ENCODE measurements at places on chromosomes 4 and X.

- no peak for DNase-seq
Observed at GRCh38 chr4:74032064-74032463, 6.4 kb downstream of the CXCL3 start.

- no peak for DNase-seq
Observed at GRCh38 chr4:155615081-155615887, 51.4 kb upstream of the GUCY1A1 start.

DNA sequence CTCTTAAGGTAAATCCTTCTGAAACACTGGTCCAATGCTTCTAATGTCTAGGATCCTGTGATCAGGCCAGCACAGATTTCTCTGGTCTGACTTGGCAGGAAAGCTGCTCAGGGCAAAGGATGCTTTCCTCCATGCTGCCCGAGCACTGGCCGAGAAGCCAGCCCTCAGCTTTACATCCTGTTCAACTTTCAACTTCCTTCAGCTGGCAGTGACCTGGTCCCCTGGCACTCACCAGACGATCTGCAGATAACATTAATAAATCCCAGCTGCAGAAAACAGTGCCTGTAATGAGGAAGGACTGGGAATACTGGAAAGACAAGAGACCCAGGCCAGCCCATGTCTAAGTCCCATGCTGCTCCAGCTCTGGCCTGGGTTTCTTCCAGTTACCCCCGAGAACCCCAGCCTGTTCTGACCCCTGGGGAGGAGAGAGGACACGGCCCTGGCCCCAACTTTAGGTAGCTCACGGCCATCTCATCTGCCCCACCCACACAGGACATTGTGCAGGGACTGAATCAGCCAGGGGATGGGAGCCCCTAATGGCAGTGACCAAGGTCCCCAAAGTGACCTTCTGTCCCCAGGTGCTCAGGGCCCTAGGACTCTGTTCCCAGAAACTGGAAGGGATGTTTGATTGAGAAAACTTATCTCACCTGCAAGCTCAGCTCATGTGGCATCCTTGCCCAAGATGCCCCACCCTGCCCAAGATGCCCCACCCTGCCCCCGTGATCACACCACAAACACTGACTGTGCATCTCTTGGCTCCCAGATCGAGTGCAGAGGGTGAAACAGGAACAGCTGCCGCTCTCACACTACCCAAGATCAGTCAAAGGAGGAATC, 28.0 kb downstream of the JAKMIP1 start:
- no peak for DNase-seq

DNA sequence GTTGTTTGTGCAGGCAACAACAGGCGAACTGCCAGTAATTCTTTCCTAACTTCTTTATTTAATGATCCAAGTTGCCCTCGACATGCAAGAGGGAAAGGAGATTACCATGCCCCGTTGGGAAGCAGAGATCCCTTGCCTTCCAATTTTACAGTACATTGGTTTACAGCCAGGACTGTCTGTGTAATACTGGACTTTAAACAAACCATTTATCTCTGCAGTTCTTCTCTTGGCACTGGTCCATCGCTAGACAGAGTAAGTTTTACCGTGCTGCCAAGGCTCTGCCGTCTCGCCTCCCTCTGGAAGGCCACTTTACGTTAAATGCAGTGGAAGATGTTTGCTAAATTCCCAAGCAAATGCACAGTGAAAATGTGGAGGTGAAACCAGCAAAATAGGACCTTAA, 660.3 kb upstream of the PRKX start:
- DNase-seq = no peak

DNA sequence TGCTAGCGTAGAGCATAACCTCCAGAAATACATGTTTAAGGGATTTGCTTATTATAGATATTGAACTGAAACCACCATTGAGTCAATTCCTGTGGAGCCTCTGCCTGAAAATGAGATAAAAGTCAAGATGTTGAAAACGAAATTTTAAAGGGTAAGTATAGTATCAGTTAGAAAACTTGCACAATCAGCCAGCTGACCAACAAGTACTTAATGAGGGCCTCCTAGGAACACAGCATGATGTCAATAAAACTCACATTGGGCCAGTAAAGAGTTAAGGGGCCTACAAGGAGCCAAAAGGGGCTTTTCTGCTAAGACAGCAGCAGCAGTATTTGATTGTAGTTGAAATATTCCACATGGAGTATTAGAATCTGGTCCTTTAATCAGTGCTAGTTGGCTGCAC, 314.1 kb upstream of the PPARGC1A start:
- no peak for DNase-seq

GRCh38 chrX:10195947-10196346, 39.2 kb downstream of the CLCN4 start:
- DNase-seq = no peak

DNA sequence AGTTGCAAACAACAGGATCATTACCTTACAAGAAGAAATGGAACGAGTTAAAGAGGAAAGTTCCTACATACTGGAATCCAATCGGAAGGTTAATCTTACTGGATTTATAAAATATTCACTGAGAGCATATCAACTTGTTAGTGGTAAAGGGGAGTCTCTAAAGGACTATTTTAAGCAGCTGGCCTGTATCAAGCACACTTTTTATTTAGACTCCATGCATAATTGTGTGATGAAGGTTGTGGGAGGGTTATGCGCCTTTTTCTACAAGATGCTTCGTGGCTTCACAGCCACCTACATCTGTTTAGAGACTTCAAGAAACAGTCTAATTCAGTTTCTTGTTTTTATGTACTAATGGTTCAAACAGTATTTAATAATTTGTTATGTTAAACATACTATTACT, 56.6 kb downstream of the GRSF1 start:
- no peak for DNase-seq

DNA sequence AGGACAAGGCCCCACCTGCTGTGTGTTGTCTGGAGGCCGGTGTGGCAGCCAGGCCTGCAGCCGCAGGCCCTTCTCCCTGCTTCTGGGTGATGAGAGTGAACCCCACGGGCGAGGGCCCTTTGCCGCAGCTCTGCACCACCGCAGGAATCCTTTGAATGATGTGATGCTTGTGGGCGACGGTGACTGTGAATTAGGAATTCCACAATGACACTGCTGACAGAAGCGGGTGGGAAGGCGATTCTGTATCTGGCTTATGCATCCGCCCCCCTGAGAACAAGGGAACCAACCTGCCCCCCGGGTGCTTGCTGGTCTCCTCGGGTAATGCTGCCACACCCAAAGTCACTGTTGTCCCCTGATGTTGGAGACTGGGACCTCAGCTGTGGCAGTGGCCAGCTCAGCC, 19.5 kb upstream of the MAN2B2 start:
- DNase-seq = no peak

DNA sequence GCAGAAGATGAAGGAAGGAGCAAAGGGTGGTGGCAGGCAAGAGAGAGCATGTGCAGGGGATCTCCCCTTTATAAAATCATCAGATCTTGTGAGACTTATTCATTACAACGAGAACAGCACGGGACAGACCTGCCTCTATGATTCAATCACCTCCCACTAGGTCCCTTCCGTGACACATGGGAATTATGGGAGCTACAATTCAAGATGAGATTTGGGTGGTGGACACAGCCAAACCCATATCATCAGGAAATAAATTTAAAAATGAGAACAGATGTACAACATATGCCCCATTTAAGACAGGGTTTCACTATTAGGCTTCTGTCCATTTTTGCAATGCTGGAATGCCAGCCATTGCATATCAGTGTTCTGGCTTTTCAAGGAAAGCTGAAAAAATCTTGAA, 346.7 kb upstream of the SLIT2 start:
- no peak for DNase-seq

- no peak for DNase-seq
Observed at GRCh38 chr4:23921447-23921845, 31.6 kb upstream of the PPARGC1A start.

GRCh38 chr4:2931512-2932301, 31.5 kb downstream of the NOP14 start:
- no peak for DNase-seq

DNA sequence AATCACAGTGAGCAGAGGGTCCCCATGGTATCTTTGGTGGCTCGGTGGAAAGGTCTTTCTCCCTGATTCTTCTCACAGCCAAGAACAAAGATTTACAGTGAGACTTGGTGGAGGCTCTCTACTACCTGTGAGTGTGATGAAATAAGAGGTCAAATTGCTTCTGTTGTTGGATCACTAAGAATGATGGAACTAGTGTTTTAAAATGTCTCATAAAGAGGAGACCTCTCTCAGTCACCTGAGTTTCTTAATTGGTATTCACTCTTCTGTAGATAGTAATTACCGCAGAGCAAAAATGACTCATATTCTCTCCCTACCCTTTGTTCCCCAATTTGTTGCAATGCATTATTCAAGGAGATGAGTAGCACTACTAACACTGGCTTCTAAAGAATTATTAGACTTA, 100.9 kb upstream of the TBC1D9 start:
- no peak for DNase-seq

- no peak for DNase-seq
Observed at GRCh38 chr4:84913176-84913575, 53.3 kb downstream of the WDFY3 start.

DNA sequence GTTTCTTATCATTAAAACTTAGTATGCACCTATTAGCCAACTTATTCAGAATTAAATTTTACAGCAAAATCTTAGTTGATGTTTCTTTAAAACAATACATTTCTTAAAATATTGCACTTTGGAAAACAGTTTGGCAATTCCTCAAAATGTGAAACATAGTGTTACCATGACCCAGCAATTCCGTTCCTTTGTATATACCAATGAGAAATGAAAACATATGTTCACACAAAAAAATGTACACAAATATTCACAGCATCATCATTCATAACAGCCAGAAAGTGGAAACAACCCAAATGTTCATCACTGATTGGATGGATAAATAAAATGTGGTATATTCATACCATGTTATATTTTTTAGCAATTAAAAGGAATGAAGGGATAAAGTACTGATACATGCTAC, 50.2 kb downstream of the WDR44 start:
- DNase-seq = no peak

GRCh38 chrX:110133735-110134370, 130.9 kb downstream of the TMEM164 start:
- no peak for DNase-seq

DNA sequence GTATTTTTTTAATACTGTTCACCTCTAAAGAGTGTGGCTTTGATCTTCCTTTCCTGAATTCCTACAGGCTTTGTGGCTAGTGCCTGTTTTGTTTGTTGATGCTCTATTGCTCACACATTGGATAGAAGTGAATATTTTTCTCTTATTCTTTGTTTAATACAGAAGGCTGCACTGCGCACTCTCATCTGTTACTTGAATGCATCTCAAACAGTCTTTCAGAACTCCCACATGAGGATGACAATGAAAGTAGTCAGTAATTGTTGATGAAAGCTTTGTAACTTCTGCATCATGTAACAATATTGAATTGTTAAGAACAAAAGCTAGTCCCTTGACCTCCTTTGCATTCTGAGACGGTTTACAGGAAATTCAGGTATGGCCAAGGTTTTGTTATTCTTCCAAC, 29.1 kb upstream of the GALNT7 start:
- no peak for DNase-seq

DNA sequence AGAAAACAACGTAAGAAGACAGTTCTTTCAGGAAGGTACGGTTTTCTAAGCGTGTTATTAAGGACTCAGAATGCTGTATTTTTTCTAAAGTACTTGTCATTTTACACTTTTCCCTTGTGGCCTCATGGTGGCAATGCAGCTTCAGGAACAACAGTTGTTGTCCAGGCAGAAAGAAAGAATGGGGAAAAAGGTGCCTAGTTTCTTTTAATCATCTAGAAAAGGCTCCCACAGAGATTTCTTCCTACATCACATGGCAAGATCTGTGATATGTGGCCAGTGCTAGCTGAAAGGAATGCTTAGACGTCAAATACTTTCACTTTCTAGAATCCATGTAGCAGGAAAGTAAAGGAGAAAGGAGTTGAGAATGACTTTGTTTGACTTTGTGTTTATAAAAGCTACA, 49.0 kb upstream of the TRAM1L1 start:
- peak; percentile 2 for DNase-seq

- DNase-seq = no peak
Observed at GRCh38 chr4:152459326-152459725, 76.6 kb downstream of the FBXW7 start.

DNA sequence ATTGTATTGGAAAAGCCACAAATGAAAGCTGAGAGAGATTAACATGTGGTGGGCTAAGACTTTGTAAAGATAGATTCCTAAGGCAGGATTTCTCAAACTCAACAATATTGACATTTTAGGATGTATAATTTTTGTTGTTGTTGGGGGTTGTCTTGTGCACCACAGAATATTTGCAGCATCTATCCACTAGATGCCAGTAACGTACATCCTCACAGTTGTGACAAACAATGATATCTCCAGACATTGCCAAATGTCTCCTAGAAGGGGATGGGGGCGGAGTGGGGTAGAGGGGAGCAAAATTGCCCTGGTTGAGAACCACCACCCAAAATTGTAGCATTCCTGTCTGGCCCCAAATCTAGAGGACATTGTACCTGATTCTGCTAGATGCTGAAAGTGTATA, 14.7 kb upstream of the CBR4 start:
- peak; percentile 54 for DNase-seq

- DNase-seq = no peak
Observed at GRCh38 chrX:117996918-117997480, 119.6 kb downstream of the KLHL13 start.

- DNase-seq = no peak
Observed at GRCh38 chr4:185275501-185275900, 66.1 kb downstream of the SNX25 start.

GRCh38 chr4:76752861-76753501, 145.0 kb downstream of the SOWAHB start:
- no peak for DNase-seq

- no peak for DNase-seq
Observed at GRCh38 chr4:149264093-149264733, 551.4 kb downstream of the IQCM start.

GRCh38 chrX:39596437-39596836, 501.3 kb downstream of the BCOR start:
- DNase-seq = no peak

DNA sequence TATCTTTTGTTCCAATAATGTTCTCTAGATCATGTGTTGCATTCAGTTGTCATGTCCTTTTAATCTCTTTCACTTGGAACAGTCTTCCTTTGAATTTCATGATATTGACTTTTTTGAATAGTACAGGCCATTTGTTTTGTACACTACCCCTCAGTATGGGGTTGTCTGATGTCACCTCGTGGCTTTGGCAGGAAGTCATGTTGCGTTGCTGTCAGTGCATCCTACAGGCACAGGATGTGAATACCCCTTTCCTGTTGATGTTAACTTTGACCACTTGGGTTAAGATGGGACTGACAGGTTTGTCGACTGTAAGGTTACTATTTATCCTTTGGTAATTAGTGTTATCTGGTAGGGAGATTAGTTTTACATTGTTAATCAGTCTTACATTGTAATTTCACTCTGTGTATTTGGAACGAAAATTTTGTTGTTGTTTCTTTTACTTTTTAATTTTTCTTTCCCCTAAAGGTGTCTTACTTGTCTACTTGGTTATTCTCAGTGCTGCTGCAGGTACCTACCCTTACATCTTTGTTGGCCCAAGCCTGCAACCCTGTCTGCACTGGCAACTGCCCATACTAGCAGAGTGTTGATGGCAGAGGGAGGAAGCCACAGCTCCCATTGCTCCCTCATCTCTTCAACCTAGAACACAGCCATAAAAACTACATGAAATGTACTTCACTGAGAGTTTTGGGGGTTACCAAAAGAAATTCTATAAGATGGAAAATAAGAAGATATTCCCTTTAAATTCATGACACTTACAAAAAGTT, 14.7 kb upstream of the ATP8A1 start:
- DNase-seq = no peak

All from frontal cortex (tissue), 4 donors.